ENCODE measurements at places on chromosomes 2 and 18.

DNA sequence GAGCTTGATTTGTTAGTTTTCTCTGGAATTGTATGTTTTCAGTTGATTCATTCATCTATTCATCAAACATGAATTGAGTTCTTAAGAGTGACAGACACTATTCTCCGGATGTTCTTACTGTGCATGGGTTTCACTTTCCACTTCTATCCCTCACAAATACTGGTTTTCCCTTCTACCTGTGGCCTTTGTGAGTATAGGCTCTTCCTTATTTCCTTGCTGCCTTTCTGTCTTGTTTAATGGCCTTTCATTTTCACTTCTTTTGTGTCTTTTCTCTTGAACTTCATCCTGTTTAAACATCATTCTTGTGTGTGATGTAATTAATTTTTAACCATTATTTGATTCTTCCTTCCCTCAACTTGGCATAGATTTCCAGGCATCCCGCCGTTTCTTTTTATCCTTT lies 90.7 kb downstream of the CRIM1 start:
- DNase-seq = no peak

- DNase-seq = no peak
These were observed 384.2 kb upstream of the SALL3 start for GRCh38 chr18:78595453-78595852.

GRCh38 chr2:180661686-180662030 lies 318.7 kb upstream of the UBE2E3 start:
- no peak for DNase-seq

DNA sequence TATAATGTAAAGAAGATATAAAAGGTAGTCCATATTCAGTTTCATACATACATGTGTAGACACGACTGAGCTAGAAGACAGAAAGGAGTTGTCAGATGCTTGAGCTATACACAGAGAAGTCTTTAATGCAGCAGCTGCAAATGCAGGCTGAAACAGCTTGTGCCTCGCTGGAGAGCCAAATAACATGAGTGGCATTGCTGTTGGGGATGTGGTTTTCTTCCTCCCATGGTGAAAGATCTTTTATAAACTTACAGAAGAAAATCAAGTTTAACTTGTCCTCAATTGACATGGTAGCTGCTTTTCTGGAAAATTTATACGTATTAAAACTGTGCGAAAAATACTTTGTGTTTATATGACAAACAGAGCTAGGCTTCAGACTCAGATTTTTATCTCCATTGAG lies 16.4 kb upstream of the IL1R1 start:
- DNase-seq = no peak

DNA sequence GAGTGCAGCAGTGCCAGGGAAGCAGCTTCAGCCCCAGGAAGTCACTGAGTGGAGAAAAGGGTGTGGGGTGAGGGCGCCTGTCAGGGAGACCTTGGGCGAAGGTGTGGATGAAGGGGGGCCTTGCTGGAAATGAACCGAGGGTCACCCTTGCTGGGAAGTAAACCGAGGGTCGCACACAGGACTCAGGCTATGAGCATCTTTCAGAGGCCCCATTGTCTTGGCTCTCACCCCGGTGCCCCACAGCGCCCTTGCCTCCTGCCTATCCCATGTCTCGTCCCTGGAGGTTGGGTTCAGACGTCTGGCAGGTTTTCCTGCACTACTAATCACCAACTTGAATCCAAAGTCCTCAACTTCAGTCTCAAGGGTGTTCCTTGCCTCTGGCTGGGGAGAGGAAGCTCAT lies 122.8 kb upstream of the PXDN start:
- DNase-seq = no peak

Data from astrocyte of the hippocampus (primary cell).